Activated CD8-positive, alpha-beta T cell treated with anti-CD3 and anti-CD28 coated beads for 36 hours (primary cell): ENCODE measurements at places on chromosomes 3 and 15.
A peak's percentile ranks its signal among the peaks of the same experiment; 100 is the strongest.

DNA sequence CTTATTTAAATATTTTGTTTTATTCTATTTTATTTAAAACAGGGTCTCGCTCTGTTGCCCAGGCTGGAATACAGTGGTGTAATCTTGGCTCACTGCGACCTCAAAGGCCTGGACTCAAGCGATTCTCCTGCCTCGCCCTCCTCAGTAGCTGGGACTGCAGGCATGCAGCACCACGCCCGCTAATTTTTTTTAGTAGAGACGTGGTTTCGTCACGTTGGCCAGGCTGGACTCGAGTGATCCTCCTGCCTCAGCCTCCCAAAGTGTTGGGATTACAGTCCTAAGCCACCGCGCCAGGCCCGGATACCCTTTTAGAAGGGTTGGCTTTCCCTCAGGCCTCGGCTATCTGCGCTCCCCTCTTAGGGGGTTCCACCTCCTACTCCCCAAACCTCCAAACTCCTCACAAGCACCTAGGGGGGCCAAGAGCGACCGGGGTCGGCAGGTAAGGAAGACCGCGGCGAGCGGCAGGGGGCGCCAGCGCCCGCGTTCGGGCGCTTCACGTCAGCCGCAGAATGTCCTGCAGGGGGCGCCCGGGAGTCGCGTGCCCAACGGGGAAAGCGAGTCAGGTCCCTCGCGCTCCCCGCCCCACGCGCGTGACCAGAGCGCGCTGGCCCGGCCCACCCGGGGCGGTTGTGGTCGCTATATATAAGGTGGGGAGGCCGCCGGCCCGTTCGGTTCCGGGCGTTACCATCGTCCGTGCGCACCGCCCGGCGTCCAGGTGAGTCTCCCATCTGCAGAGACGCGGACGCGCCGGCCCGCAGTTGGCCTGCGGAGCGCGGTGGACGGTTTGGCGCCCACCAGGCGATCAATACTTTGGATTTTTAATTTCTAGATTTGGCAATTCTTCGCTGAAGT lies 51.8 kb upstream of the GATM start:
- H3K27ac ChIP-seq = no peak overlapping the region
- peak; percentile 87 for DNase-seq
- peak overlapping the region; percentile 38 for H3K4me3 ChIP-seq
- peaks cover 9% of the 10 kb centered on the region for H3K27me3 ChIP-seq
- no peaks in the 10 kb centered on the region for H3K36me3 ChIP-seq

- H3K27me3 ChIP-seq = peaks cover 33% of the 10 kb centered on the region
- no peak overlapping the region for H3K27ac ChIP-seq
- H3K4me1 ChIP-seq = no peaks in the 10 kb centered on the region
These were observed 32.9 kb downstream of the GHSR start for GRCh38 chr3:172415323-172415722.

GRCh38 chr15:93182703-93183205 lies 93.7 kb upstream of the RGMA start:
- no peaks in the 10 kb centered on the region for H3K4me1 ChIP-seq
- H3K4me3 ChIP-seq = no peak overlapping the region
- no peaks in the 10 kb centered on the region for H3K36me3 ChIP-seq
- no peaks in the 10 kb centered on the region for H3K27me3 ChIP-seq
- DNase-seq = no peak

DNA sequence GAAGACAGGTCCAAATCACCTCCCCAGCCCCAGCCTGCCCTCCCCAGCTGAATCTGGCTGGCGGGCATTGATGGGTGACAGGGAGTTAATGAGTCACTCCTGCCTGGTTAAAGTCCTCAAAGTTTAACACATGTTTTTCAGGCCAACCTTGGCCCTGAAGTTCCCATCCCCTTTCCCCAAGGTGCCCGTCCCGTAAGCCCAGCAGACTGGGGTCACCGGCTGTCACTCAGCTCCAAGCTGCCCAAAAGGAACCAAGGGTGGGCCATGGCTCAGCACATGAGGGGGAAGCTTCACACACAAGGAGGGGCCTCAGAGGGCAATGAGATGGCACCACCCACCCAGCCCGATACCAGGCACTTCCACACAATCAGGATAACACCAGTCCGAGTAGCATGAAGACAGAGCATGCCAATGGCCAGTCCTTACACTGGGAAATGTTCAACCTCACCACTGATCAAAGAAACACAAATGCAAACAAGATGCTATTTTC lies 10.2 kb upstream of the KLF15 start:
- no peaks in the 10 kb centered on the region for H3K4me1 ChIP-seq
- H3K27ac ChIP-seq = no peak overlapping the region
- H3K4me3 ChIP-seq = no peak overlapping the region
- no peak for DNase-seq
- H3K27me3 ChIP-seq = peaks cover 1% of the 10 kb centered on the region

- H3K4me3 ChIP-seq = no peak overlapping the region
- no peaks in the 10 kb centered on the region for H3K36me3 ChIP-seq
- no peaks in the 10 kb centered on the region for H3K4me1 ChIP-seq
- no peak overlapping the region for H3K27ac ChIP-seq
These were observed 124.1 kb upstream of the GOLGA6L6 start for GRCh38 chr15:20665653-20666052.
